ENCODE measurements at places on chromosomes 2 and 18. TPM values are rescaled to one million over a fixed set of nuclear protein-coding genes. Genes with fewer than 3 reads are reported as not detected.
A peak's percentile ranks its signal among the peaks of the same experiment; 100 is the strongest.

GRCh38 chr18:5413447-5413846 lies 117.9 kb upstream of the ZBTB14 start:
- DNase-seq, result no peak

- DNase-seq, result no peak
These were observed 47.8 kb upstream of the RHOB start for GRCh38 chr2:20398956-20399567.

The POLR1B gene
- 13.5 TPM for total RNA-seq

DNA sequence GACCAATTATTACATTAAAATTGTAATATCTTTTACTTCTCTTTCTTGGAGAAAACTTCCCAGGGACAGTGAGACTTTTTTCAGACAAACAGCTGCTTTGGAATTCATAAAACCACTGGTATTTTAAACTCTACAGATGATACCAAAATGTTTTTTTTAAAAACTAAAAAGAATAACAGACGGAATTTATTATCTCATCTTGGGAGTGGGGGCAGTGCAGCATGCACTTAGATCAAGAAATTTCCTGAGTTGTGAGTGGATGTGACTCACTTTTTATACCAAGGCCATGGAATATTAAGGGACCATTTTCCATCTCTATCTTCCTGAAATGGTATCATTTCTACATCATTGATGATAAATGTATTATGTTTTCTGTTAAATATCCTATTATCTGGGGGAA lies 422.8 kb upstream of the HNRNPA3 start:
- DNase-seq, result no peak

The TFPI gene
- 135 TPM for total RNA-seq

The C1QL2 gene
- total RNA-seq, result not detected

The SOWAHC gene
- 15.0 TPM for total RNA-seq

The GAL3ST2 gene
- total RNA-seq, result not detected

The ALLC gene
- not detected for total RNA-seq

The RNPEPL1 gene
- total RNA-seq, result 46.9 TPM

- DNase-seq, result no peak
These were observed 35.0 kb upstream of the LRP1B start for GRCh38 chr2:142165790-142166189.

The CFAP221 gene
- 0.69 TPM for total RNA-seq

The KCNG2 gene
- total RNA-seq, result 0.23 TPM

The LOXL3 gene
- 27.1 TPM for total RNA-seq

DNA sequence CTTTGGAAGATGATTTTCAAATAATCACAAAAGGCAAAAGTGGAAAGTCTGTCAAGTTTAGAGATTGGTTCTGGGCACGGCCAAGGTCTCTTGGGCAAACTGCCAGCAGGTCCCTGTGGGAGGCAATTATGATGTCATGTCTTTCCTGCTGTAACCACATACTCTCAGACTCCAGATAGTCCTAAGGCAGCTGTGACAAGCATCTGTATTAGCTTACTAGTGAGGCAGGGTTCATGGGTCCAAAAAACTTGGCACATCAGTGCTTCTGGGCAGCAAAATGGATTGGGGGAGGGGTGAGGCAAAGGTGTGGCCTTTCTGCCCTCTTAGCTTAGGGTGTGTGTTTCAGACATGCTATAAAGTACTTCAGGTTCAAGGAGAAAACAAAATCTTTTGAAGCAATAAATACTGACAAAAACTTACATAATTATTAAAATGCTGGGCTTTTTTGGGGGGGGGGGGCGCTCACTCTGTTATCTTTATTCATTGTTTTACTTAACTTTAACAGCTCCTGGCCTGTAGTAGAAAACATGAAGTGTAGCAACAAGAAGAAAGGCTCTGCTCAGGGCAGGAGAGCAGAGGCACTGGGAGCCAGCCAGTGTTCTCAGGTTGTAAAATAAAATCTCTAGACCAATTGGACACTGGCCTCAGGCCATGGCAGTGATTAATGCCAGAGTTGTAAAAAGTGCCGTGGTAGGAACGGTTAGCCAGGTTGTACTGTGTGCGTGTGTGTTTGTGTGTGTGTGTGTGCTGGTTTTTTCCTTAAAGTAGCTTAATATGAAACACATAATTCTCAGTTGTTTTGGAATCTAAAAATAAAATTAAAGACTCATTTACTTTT lies 14.3 kb upstream of the TANC1 start:
- peak; percentile 93 for DNase-seq

- no peak for DNase-seq
These were observed 803.6 kb upstream of the ZEB2 start for GRCh38 chr2:145323512-145323911.

DNA sequence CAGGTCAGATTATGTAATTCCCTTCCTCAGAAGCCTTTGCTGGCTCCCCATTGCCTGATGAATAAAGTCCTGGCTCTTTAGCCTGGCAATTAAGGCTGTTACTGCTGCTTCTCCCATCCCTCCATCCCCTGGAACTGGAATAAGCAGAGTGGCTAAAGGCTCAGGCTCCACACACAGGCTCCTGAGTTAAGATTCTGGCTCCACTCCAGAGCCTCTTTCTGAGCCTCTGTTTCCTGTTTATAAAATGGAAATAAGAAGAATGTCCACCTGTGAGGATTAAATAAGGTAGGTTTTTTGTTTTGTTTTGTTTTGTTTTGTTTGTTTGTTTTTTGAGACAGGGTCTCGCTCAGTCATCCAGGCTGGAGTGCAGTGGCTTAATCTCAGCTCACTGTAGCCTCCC lies 50.0 kb downstream of the ZFP36L2 start:
- no peak for DNase-seq

- DNase-seq, result no peak
These were observed 221.1 kb downstream of the GALR1 start for GRCh38 chr18:77470569-77471413.

The CACNB4 gene
- total RNA-seq, result 14.3 TPM

DNA sequence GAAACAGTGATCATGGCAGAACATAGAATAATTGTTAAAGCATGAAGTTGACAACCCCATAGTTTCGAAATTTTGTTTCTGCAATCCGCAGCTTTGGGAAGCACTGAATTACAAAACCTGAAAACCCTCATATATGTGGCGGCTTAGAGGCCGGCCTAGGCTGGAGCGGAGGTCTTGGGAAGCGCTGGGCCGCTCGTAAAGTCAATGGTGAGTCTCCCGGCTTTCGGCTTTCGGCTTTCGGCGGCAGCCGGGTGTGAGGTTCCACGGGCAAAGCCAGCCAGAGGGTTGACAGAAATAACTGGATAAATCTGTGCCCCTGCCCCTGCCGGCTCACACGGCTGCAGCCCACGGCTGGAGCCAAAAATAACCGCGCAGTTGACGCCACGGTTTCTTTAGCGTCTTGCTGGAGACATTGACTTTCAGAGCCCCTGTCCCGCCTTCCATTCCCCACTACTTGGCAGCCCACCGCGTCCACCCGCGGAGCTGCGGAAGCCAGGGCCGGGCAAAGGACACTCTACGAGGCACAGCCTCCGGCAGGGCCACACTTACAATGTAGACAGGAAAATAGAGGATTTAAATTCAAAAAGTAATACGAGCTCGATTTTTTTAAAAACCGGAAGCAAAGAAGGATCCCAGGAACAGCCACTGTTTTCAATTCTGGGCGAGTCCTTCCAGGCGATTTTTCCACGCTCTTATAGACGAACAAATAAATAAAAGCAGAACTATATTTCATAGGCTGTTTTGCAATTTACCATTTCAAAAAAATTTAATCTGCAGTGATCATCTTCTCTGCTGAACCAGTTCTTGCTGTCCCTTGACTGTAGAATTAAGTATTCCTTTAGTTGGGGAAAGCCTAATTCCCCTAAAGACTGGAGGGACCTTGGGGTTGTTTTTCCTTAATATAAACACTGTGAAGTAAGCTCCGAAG lies 28.3 kb upstream of the ATP6V1B1 start:
- no peak for DNase-seq

DNA sequence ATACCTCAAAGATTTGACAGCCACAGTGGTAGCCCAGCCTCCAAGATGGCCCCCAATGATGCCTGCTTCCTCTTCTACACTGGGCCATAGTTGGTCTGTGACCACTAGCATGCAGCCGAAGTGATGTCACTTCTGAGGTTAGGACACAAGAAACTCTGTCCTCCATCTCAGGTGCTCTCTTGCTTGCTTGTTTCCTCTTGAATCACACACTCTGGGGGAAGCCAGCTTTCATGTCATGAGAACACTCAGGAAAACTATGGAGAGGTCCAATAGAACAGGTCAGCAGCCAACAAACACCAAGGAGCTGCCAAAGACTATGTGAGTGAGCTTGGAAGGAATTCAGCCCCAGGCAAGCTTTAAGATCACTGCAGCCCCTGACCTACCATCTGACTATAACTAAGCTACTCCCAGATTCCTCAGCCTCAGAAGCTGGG lies 3.3 kb upstream of the ADAM17 start:
- peak; percentile 69 for DNase-seq

- peak; percentile 79 for DNase-seq
These were observed 116.7 kb upstream of the MGAT5 start for GRCh38 chr2:134137182-134137611.

DNA sequence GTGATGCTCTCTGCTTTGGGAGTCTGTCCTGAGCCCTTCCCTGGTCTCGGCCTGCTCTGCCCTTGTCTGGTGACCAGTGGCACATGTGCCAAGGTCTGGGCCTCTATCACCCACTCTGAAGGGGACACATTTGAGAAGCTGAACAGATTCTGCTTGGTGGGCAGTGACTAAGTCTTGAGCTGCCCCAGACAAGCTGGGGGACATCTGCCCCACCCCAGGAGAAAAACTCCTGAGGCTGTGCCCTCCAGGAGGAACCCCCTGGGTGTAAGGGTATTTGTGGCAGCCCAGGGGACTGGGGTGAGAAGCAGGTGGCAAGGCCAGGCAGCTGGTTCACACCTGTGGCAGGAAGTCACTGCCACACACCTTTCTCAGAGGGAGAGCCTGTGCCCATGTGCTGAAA lies 342.1 kb downstream of the DYSF start:
- no peak for DNase-seq

The LONRF2 gene
- 10.9 TPM for total RNA-seq

The RELCH gene
- 31.6 TPM for total RNA-seq

GRCh38 chr2:56018267-56018666 lies 94.7 kb upstream of the EFEMP1 start:
- no peak for DNase-seq

The FZD7 gene
- total RNA-seq, result 19.0 TPM

GRCh38 chr18:21851327-21851961 lies 110.9 kb downstream of the MIB1 start:
- DNase-seq, result no peak

DNA sequence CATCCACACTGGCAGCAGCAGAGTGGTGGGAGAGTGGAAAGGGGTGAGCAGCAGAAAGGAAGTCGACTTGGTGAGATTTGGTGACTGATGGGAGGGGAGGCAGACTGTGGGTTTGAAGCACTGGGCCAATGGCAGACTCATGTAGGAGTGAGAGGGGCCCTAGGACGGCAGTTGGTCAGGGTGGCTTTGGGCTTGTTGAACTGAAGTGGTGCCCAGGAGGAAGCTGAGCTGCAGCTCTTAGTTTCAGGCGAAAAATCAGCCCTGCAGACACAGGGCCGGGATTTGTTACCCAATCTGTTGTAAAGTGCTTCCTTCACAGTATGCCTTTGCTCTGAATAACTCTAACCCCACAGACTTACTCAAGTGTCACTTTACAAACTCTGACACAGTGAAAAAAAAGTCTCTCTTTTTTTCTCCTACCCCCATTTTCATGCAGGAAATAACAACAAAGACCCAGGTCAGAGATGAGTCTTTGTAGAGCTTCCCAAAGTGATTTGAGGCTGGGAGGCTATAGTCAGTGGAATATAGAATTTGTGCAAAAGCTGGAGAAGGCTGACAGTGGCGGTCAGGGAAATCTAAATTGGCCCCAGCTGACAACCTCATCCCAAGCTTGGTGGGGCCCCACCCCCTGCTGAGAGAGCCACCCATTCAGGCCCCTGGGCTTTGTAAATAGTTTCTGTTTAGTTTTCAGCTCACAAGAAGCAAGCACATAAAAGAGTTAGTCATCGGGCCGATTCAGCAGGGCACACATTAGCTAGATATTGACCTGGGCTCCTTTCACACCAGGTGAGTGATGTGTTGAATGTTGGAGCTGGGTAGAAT lies 226.9 kb downstream of the VAPA start:
- DNase-seq, result no peak

- DNase-seq, result no peak
These were observed 125.3 kb downstream of the SH3RF3 start for GRCh38 chr2:109254174-109254904.

DNA sequence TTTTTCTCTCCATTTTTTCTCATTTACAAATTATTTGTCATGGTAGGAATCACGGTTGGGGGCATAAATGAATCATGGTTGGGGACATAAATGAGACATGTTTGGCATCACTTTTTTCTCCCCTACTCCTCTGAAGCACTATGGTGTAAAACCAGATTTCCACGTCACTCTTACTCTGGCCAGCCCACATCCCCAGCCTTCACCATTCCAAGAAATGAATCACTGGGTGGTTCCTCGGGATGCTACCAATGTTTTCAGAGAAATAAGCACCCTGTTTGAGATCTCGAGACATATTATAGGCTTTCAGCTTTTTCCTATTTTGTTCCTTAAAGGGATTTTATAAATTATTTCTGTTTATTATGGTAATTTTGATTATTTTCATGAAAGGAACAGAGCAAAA lies 155.0 kb upstream of the SLC8A1 start:
- no peak for DNase-seq

The ITGA4 gene
- 23.9 TPM for total RNA-seq

DNA sequence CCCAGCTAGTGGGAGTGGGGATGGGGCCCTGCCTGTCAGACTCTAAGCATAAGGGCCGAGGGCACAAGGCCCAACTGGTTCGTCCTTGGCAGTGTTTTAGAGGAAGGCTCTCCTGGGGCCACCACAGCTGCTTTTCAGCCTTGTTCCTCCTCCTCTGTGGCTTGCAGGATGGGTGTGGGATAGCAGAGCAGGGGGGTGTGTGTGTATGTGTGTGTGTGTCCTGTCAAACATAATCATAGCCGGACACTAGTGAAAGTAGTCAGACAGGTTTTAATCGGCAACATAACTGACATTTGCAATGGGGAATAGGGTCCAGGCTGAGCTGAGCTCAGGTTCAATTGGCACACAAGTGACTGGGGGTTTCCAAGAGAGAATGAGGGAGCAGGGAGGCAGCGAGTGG lies 114.2 kb downstream of the SEPTIN10 start:
- DNase-seq, result no peak

- DNase-seq, result no peak
These were observed 84.0 kb upstream of the DSEL start for GRCh38 chr18:67600181-67601180.

The CYP26B1 gene
- 8.8 TPM for total RNA-seq
